ENCODE measurements at places on chromosomes 16 and 17.

DNA sequence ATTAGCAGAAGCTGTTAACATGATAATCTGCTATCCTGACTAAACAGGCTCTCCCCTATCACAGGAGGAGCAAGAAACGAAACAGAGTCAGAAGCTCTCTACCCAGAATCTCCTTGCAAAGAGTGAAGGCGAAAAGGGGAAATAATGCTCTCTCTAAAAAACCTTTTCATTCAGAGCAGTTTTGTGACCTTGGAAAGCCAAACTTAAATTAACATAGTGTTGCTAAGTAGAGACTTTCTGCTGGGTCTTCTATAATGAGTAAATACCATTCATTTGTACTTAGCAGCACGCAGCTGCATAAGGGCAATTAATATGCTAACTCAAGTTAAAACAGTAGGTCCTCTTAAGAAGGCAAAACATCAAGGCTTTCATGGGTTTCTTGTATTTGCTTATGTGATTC is 101.7 kb upstream of the GPR139 start:
- no peak for DNase-seq

DNA sequence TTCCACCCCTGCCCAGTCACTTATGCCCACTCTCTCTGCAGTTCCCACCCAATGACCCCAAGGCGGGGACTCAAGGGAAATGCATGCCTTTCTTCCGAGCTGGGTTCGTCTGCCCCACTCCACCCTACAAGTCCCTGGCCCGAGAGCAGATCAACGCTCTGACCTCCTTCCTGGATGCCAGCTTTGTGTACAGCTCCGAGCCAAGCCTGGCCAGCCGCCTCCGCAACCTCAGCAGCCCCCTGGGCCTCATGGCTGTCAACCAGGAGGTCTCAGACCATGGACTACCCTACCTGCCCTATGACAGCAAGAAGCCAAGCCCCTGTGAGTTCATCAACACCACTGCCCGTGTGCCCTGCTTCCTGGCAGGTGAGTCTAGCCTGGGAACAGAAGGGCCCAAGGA is 13.8 kb downstream of the LPO start:
- no peak for DNase-seq

DNA sequence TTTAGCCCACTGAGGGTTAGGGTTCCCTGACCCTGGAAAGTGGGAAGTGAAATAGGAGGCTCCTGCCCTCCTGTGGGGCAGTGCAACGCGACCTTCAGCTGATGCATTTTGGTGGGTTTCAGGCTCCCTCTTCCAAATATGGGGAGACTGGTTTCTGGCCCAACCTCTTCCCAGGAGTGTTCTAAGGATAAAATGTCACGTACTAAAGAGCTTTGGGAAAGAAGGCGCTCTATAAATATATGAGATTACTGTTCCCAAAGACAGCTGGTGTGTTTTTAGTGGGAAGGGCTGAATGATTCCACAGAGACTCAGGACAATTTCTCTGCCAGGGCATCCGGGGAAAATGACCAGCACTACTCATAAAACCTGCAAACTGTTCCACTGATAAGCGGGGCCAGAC is 9.8 kb downstream of the SLC35B1 start:
- DNase-seq: no peak

GRCh38 chr17:44906010-44906646 is 6.9 kb upstream of the EFTUD2 start:
- DNase-seq: no peak

GRCh38 chr17:79064026-79064425 is 10.6 kb upstream of the ENGASE start:
- no peak for DNase-seq

DNA sequence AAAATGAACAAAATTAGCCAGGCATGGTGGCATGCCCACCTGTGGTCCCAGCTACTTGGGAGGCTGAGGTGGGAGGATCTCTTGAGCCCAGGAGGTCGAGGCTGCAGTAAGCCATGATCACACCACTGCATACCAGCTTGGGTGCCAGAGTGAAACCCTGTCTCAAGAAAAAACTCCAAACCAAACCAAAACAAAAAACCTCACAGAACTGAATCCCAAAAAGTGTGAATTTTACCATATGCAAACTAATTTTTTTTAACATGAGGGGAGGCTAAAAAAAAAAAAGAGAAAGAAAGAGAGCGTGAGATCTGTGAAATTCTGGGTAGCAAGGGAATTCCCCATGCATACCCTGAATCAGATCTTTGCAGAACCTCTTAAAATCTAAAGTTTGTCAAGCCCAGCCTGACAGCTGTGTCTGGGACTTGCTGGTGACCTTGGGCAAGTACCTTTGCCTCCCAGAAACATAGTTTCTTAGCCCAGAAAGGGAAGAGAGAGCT is 17.1 kb upstream of the CDH1 start:
- peak; percentile 10 for DNase-seq

DNA sequence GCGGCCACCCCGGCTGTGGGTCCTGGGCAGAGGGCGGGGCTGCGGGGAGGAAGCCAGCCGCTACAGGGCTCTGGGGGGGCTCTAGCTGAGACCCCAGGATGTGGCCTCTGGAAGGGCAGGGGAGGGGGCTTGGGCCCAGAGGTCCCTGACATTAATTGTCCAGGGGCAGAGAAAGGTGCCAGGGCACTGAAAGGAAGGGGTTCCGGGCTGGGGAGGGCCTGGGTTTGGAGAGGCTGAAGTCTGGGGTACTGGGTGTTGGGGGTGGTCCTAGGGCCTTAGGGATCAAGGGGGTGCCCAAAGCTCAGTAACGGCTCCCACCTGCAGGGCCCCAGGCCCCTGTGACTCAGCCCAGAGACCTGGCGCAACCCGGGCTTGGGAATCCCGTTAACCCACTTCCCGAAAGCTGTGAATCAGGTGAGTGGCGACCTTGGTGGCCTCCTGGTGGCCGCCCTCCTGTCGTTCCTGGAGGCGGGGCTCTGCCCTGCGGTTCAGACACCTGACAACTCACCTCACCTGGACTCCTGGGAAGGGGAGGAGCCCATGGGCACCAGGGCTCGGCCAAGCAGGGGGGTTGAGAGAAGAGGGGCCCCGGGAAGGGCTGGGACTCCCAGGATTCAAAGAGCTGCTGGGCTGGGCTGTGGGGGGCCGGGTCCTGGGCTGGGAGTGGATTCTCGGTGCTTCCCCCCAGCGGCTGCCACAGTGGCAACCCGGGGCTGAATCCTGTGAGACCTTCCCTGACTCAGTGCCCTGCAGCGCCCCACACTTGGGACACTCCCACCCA is 465 bp upstream of the PRSS22 start:
- DNase-seq: no peak

DNA sequence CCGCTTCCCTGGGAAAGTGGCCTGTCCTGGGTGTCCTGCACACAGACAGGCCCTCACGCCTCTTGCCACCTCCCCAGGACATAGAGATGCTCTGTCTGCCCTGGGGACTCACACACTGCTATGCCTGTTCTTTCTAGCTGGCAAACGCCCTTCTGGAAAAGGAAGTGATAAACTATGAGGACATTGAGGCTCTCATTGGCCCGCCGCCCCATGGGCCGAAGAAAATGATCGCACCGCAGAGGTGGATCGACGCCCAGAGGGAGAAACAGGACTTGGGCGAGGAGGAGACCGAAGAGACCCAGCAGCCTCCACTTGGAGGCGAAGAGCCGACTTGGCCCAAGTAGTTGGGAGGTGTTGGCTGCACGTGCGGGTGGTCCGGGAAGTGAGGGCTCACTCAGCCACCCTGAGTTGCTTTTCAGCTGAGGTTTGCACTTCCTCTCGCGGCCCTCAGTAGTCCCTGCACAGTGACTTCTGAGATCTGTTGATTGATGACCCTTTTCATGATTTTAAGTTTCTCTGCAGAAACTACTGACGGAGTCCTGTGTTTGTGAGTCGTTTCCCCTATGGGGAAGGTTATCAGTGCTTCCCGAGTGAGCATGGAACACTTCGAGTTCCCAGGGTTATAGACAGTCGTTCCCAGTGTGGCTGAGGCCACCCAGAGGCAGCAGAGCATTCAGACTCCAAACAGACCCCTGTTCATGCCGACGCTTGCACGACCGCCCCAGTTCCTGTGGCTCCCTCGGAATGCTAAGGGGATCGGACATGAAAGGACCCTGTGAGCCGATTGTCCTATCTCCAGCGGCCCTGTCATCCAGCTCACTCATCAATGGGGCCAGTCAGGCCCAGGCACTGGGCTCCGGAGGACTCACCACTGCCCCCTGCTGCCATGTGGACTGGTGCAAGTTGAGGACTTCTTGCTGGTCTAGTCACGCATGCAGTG is 3.5 kb upstream of the RPL13 start:
- DNase-seq: peak; percentile 80

- no peak for DNase-seq
Observed at GRCh38 chr17:2067608-2068024, 12.7 kb downstream of the HIC1 start.

DNA sequence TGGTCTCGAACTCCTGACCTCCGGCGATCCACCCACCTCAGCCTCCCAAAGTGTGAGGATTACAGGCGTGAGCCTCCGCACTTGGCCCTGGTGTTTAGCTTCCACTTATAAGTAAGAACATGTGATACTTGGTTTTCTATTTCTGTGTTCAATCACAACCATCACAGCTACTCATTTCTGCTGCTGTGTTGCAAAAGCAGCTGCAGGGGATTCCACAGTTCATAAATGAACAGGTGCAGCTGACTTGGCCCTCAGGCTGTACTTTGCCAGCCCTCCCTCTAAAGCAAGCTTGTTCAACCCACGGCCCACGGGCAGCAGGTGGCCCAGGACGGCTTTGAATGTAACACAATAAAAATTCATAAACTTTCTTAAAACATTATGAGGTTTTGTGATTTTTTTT is 79.2 kb downstream of the SLC39A11 start:
- no peak for DNase-seq

- no peak for DNase-seq
Observed at GRCh38 chr17:20259668-20260067, 207.7 kb downstream of the LGALS9B start.
